Prostate gland (tissue), 2 donors: ENCODE measurements at places on chromosomes 4 and X.

DNA sequence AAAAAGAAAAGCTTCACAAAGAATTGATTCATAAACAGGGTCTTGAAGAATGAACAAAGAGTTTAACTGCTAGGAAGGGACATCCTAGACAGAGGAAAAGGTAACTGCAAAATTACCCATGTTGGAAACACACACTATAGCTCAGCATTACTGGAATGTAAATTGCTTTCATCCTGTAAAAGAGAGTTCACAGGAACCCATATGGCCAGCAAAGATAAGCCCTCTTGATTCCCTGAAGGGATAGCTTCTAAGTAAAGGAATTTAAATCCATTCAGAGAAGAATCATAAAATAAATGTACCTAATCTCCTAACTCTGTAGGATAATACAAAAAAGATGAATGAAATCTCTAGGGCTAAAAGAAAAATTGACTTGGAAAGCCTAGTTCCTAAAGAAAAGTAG is 107.1 kb upstream of the INTU start:
- DNase-seq: no peak

GRCh38 chr4:170259631-170260153 is 169.9 kb upstream of the AADAT start:
- peak; percentile 84 for DNase-seq

- DNase-seq: no peak
Observed at GRCh38 chrX:16433021-16433420, 216.9 kb upstream of the S100G start.

DNA sequence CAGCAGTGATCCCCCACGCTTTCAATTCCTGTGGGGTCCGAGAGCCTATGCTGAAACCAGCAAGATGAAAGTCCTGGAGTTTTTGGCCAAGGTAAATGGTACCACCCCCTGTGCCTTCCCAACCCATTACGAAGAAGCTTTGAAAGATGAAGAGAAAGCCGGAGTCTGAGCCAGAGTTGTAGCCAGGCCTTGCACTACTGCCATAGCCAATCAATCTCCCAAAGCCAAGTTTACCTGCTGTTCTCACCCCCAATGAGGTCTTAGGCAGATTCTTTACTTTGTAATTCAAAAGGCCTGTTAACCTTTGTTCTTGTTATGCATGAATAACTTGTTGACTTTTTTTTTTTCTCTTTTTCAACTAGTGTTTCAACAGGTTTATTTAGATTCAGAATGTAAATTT is 4.0 kb downstream of the MAGEB2 start:
- no peak for DNase-seq

GRCh38 chr4:169345316-169345721 is 74.6 kb upstream of the SH3RF1 start:
- DNase-seq: no peak
